ENCODE measurements at places on chromosomes 4 and X.

- DNase-seq = no peak
Measured at GRCh38 chr4:53548662-53549061, 42.6 kb downstream of the LNX1 start.

DNA sequence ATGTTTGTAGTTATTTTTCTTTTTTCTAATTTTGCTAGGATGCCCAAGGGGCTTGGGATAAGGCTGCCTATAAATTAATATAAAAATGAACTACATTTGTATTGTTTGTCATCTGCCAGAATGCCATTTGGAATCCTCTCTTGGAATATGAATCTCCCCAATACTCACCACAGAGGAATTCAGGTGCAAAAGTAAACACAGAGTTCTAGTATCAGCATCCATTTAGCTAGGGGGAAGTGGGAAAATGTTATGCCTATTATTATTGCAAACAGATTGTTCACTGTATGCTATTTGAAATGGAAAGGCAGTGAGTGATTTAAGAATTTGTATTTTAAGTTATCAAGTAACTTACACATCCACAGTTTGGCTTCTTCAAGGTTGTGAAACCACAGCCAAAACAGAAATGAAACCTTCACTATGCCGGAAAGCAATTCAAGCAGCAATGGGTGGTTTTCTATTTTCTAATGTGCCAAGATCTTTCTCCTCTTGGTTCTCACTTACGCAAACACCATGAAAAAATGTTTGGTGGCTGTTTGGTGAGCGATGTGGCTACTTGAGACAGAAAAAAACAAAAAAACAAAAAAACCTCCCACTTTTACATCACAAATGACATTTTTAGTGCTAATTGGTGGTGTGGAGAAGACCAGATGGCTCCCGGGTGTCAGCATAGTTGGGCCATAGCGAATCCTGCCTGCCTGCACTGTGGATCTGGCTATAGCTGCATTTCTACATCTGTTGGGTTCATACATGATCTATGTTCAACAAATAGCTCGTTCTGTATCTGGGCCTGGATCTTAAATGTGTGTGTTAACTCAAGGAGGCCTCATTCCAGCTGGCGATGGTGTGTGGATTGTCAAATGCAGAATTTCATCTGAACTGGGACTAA, 200.8 kb upstream of the GIMD1 start:
- peak; percentile 53 for DNase-seq

GRCh38 chr4:176002007-176002613, 63.5 kb upstream of the WDR17 start:
- DNase-seq = peak; percentile 45

GRCh38 chrX:17414839-17415238, 39.8 kb downstream of the NHS start:
- DNase-seq = no peak

GRCh38 chr4:176013476-176014247, 52.0 kb upstream of the WDR17 start:
- DNase-seq = no peak

DNA sequence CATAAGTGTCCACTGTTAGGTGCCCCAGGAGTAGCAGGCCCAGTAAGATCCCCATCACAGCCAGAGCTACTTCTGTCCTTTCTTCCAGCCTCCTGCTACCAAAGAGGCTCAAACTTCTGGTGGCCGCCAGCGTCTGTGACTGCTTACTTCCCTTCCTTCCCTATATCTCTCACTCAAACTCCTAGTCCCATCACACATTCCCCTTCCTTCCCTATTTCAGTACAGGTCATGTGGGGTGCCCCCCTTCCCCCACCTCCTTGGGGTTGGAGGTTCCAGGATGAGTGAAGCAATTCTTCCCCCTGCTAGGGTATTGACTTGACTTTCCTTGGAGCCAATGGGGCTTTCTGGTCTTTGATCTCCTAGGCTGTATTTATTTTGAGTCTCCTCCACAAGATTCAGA, at the start of gene VSIG4:
Gene VSIG4, minus strand, starts transcription at position 137 of the 400 bp plus-strand sequence. Its CDS starts 82 bp downstream, at position 55.
- DNase-seq = no peak

- peak; percentile 8 for DNase-seq
Measured at GRCh38 chrX:47690175-47690574, 31.2 kb upstream of the UXT start.

GRCh38 chrX:41180194-41180908, 95.1 kb downstream of the USP9X start:
- peak; percentile 75 for DNase-seq

DNA sequence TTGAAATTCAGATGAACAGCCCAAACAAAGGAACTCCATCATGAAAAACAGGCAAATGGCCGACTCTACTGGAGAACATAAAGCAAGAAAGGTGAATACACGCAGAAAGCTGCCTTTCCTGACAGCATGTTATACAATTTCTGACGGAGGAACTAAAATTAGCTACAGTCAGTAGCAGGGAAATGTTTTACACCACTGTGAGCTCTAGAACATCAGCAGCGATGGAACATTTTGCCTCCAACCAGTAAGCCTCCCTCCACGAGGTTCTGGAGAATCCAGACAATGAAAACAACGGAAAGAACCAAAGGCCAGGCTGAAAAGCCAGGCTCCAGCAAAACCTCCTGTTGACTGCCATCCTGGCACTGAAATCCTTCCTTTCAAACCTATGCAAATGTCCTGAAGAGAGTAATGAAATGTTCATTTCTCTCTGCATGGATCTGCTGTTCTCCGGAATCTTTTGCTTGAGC, 78.9 kb downstream of the IRF2 start:
- no peak for DNase-seq

DNA sequence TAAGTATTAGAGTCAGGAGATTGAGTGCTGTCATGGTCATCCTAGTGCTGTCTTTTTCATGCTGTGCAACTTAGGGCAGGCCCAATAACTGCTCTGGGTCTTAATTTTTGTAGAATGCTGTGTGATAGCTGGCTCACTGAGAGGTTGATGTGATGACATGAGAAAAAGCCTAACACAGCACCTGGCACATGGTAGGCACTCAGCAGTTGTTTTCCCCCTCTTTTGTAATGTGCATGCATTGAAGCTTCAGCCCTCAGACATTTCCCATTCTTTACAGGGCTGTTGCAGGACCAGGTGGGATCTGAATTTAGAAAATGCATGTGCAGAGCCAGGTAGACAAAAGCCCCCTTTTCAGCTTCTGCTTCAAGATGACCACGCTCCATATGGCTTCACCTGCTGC, 44.1 kb upstream of the SOX3 start:
- DNase-seq = no peak

GRCh38 chr4:165222651-165222994, 15.3 kb downstream of the KLHL2 start:
- peak; percentile 68 for DNase-seq

- no peak for DNase-seq
Measured at GRCh38 chr4:68904786-68905185, 46.8 kb downstream of the UGT2A3 start.

- DNase-seq = peak; percentile 48
Measured at GRCh38 chr4:186201535-186202230, 10.3 kb downstream of the CYP4V2 start.

- no peak for DNase-seq
Measured at GRCh38 chr4:172992648-172993378, 175.8 kb upstream of the GALNT7 start.

GRCh38 chr4:71472946-71473345, 134.1 kb downstream of the SLC4A4 start:
- DNase-seq = peak; percentile 12

DNA sequence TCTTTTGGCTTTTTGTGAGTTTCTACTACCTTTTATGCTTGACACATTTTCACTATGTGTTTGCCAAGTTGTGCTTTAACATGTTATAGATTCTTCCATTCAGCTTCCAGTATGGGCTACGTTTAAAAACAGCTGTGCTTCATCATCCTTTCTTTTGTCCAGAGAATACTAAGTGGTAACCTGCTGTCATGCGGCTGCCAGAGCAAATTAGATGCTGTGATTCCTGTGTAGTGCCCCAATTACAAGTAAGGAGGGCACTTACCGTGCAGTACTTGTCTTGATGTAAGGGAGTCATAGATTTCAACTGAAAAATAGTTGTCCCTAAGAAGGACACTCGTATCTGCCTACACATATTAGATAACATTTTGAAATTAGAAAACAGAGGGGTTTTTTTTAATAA, 531.8 kb upstream of the GALNTL6 start:
- no peak for DNase-seq

GRCh38 chr4:11111876-11112275, 316.8 kb downstream of the HS3ST1 start:
- no peak for DNase-seq

- peak; percentile 34 for DNase-seq
Measured at GRCh38 chr4:142405695-142406498, 440.2 kb downstream of the INPP4B start.

DNA sequence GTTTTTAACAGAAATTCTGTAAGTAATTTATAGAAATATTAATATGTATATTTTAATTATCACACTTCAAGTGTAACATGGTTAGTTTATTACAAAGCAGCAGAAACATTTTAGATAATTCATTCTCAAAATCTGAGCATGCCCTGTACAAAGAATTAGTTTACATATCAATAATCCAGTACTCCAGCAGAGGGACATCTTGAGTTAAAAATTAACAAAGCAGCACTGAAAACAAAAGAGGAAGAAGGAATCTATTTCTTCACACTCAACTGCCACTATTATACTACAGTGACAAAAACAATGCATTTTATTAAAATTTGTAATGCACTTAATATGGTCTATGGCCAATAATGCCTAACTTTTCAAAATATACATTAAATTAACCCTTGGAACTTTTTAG, 179.1 kb upstream of the KLHL4 start:
- DNase-seq = no peak

- DNase-seq = no peak
Measured at GRCh38 chr4:147163311-147163710, 217.6 kb upstream of the TTC29 start.

GRCh38 chr4:36348403-36348938, 67.1 kb downstream of the DTHD1 start:
- DNase-seq = no peak

DNA sequence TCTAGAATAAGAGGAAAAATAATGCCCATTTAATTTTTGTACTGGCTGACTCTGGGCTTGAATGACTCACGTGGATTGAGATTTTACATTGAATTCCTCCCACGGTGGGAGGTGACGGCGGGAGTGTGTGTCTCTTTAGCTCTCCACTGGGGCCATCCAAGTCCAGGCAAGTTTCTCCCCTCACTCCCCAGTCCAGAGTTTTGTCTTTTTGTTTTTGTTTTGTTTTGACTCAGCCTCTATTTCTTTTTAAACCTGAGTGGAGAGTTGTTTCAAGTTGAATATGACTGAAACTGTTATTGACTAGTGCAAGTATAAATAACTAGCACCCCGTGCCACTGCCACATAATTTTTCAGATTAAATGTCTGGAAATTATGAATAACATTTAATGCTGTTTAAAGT, 13.6 kb downstream of the CHST7 start:
- DNase-seq = peak; percentile 51

DNA sequence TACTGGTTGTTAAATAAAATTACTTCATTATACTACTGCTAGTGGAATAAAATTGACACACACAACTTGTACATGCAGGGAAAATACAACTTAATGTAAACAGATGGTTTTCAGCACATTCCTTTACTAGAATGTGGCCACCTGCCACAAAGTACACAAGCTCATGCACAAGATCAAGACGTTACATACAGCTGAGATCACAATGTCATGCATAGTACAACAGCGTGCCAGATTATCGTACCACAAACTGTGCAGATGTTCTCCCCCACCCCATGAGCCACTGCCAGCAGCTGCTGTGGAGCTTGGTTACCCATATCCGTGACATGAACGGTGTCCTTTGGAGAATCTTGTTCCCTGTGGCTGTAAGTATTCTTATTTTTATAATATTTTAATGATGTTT, 27.7 kb downstream of the FBXO8 start:
- DNase-seq = peak; percentile 28

DNA sequence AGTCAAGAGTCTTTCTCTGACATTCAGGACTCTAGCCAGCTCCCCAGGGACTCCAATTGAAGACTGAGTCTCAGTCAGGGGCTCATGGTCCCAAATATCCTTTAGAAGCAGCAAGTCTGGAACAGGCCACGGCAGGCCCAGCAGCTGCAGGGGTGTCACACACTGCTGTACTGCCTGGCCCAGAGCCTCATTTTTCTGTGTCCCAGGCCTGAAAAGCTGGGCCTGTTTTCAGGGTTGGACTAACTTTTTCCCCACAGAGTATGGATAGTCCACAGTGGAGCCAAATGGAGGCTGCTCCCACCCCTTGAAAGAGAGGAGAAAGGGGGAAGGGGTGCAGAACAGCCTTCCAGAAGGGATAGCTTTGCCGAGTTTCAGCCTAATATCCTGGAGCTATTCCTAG, 146.8 kb upstream of the NALF2 start:
- no peak for DNase-seq

- peak; percentile 96 for DNase-seq
Measured at GRCh38 chr4:86011117-86011516, 348.7 kb downstream of the MAPK10 start.

GRCh38 chr4:77159806-77160205, 2.8 kb downstream of the CCNG2 start:
- no peak for DNase-seq

Measured in foreskin fibroblast (primary cell).